ENCODE measurements at places on chromosomes 6 and 20. TPM values are rescaled to one million over a fixed set of nuclear protein-coding genes. Genes with fewer than 3 reads are reported as not detected.

Gene CAGE1
- 0.20 TPM for total RNA-seq

Gene C6orf52
- total RNA-seq: 0.54 TPM

Gene RRAGD
- total RNA-seq: 9.3 TPM

Gene LAMA2
- total RNA-seq: not detected

Gene TMC2
- not detected for total RNA-seq

Gene GPR31
- total RNA-seq: not detected

Gene GJA10
- not detected for total RNA-seq

Gene PLCB4
- not detected for total RNA-seq

Gene PSORS1C2
- not detected for total RNA-seq

Gene TRIM40
- not detected for total RNA-seq

Gene TXLNB
- total RNA-seq: 0.69 TPM

Gene LINC00237
- total RNA-seq: not detected

Gene COL19A1
- total RNA-seq: 0.06 TPM

Gene PABPC1L
- 90.2 TPM for total RNA-seq

Gene CLVS2
- not detected for total RNA-seq

Gene BPIFB1
- total RNA-seq: not detected
